ENCODE measurements at places on chromosomes 7 and 10.

- no peak for DNase-seq
Measured at GRCh38 chr7:2920956-2921652, 77.0 kb upstream of the GNA12 start.

- no peak for DNase-seq
Measured at GRCh38 chr7:157877298-157878090, 540.7 kb downstream of the DNAJB6 start.

- no peak for DNase-seq
Measured at GRCh38 chr7:105346593-105347322, 42.0 kb downstream of the SRPK2 start.

DNA sequence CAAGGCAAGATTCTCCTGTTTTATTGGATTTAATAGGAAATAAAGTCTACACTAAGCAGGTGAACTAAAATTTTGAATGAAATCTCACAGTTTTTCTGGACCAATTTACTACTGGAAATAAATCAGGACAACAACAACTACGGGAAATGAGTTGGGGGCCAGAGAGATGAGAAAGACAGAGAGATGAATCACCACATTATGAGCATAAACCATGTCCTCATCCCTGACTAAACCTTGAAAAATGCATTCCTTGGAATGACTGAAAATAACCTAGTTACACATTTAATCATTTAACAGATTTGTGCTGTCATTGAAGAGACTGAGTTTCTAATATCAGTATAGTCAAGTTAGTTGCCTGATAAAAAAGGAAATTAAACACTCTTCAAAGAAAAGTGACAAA lies 608.4 kb upstream of the KCND2 start:
- DNase-seq: no peak

- no peak for DNase-seq
Measured at GRCh38 chr10:119101366-119102098, 2.4 kb upstream of the DENND10 start.

DNA sequence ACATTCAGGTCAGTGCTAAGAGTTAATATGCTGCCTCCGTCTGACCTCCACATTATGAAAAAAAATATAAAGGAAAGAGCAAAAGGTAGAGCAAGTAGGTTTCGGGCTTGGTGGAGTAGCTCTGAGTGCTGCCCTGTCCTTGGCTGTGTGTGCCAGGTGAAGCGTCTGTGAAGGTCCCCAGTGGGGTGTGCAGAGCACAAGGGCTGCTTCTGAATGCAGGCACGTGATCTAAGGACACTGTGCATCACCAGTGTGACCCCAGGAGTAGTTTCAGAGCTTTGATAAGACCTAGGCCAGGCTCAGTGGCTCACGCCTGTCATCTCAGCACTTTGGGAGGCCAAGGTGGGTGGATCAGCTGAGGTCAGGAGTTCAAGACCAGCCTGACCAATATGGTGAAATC lies 36.0 kb downstream of the KLF6 start:
- no peak for DNase-seq

- no peak for DNase-seq
Measured at GRCh38 chr10:53952698-53953630, 848.1 kb downstream of the PCDH15 start.

GRCh38 chr7:150377635-150378034 lies 1.5 kb upstream of the ZNF775 start:
- no peak for DNase-seq

GRCh38 chr7:8161364-8161828 lies 100.6 kb downstream of the ICA1 start:
- DNase-seq: peak; percentile 85

GRCh38 chr7:77989981-77990566 lies 191.5 kb downstream of the PHTF2 start:
- peak; percentile 57 for DNase-seq

DNA sequence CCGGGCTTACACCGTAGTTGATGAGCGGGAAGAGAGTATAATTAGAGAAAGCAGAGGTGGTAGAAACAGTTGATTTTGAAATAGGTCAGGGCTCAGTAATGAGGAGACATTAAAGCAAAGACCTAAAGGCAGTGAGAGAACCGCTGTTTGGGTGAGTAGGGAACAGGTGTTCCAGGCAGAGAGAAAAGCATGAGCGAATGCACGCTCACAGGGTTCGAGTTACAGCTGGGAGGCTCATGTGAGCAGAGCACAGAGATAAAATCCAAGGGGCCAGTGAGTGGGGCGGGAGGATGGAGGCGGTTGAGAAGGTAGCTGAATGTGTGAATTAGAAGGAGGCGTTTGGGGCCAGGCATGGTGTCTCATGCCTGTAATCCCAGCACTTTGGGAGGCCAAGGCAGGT lies 39.9 kb downstream of the APBB1IP start:
- DNase-seq: no peak

GRCh38 chr7:150398965-150399320 lies 19.8 kb downstream of the ZNF775 start:
- DNase-seq: no peak

DNA sequence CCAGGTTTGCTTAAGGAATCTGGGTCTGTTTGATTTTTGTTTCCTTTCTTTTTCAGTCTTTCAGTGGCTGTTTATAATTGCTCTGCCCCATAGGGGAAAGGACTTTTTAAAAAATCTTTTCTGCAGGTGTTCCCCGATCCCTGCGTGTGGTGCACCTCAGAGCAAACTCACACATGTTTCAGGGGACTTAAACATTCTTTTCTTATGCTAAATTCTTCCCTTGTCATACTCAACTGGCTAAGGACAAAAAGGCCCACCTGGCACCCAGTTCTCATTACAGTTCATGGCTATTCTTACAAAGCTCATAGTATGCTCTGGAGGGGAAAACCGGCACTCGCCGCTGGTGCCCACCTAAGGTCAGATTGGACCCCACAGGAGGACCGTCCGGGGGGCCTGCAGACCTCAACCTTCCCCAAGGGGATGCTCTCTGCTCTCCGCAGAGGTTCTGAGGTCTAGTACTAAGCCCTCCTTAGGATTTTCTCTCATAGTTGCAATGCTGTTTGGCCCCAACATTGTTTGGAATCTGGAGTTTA lies 220.3 kb downstream of the HGF start:
- no peak for DNase-seq

GRCh38 chr7:111324228-111324627 lies 233.3 kb downstream of the LRRN3 start:
- DNase-seq: no peak

GRCh38 chr7:45088146-45088701 lies 545 bp downstream of the NACAD start:
- no peak for DNase-seq

GRCh38 chr7:16851829-16852228 lies 30.0 kb downstream of the AGR3 start:
- no peak for DNase-seq

GRCh38 chr10:80502621-80503583 lies 34.8 kb upstream of the SH2D4B start:
- no peak for DNase-seq

GRCh38 chr10:69890065-69890847 lies 88.5 kb downstream of the COL13A1 start:
- no peak for DNase-seq

GRCh38 chr7:92872701-92873100 lies 36.3 kb upstream of the CDK6 start:
- DNase-seq: no peak

DNA sequence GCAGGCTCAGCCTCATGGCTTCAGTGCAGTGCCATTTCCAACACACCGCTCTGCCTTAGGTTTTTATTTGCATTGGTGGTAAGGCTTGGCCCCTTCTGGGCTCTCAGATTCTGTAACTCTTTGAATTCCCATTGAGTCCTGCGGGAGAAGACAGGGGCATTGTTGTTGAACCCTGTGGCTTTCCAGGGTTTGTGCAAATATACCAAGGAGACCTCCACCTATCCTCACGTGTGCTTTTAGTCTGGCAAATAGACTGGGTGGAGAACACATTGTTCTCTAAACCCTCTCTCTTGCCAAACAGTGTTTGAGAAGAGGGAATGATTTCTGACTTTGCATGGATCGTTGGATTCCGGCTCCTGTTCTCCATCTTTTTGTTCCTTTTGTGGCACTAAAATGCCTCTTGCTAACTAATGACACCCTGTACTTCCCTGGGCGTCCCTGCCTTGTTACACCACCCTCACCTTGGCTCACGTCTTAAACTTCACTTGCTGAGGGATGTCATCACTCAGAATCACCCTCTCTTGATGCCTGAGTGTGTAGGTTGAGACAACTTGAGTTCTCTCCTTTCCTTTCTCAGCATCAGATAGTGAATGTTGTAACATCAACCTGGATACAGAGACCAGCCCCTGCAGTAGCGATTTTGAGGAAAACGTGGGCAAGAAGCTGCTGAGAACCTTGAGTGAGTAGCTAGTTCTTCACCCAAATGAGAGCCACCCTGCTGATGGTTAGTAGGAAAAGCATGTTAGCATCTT lies 40.5 kb downstream of the GOT1 start:
- DNase-seq: no peak

DNA sequence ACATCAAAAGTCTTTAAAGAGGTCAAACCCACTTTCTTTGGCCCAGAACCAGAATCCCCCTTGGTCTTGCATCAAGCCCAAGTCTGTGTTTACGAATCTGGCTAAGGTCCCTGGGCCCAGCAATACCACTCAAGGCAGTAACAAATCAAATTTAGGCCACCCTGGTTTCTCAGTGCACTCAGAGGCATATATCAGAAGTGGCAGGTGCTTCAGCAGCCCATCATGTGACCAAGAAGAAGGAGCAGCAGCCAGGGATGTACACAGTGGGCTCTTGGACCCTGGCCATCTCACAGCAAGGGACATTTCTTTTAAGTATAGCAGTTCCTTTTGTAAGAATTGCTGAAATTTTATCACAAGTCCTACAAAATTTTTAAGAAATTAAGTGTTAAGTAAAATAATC lies 7.3 kb upstream of the SLC25A13 start:
- no peak for DNase-seq
